ENCODE measurements at places on chromosomes 11 and 22. TPM values are rescaled to one million over a fixed set of nuclear protein-coding genes. Genes with fewer than 3 reads are reported as not detected.

The C1QTNF4 gene
- total RNA-seq, result not detected

The C11orf91 gene
- total RNA-seq, result not detected

The CCDC15 gene
- total RNA-seq, result 4.4 TPM

The CPSF7 gene
- total RNA-seq, result 25.9 TPM

The GSTT2B gene
- 11.7 TPM for total RNA-seq

The C22orf31 gene
- total RNA-seq, result not detected

The BAIAP2L2 gene
- total RNA-seq, result 0.54 TPM

The MCHR1 gene
- not detected for total RNA-seq

The OR52H1 gene
- total RNA-seq, result not detected

The TUB gene
- total RNA-seq, result 0.25 TPM

The OR4B1 gene
- total RNA-seq, result not detected

The IL10RA gene
- not detected for total RNA-seq

The CATSPER1 gene
- total RNA-seq, result not detected

The TMEM132A gene
- 130 TPM for total RNA-seq

The C11orf52 gene
- 0.49 TPM for total RNA-seq

Data from mammary microvascular endothelial cell (primary cell).